ENCODE measurements at places on chromosomes 5 and 9.
A peak's percentile ranks its signal among the peaks of the same experiment; 100 is the strongest.

GRCh38 chr5:7492371-7492770 lies 96.4 kb downstream of the ADCY2 start:
- DNase-seq, result no peak

DNA sequence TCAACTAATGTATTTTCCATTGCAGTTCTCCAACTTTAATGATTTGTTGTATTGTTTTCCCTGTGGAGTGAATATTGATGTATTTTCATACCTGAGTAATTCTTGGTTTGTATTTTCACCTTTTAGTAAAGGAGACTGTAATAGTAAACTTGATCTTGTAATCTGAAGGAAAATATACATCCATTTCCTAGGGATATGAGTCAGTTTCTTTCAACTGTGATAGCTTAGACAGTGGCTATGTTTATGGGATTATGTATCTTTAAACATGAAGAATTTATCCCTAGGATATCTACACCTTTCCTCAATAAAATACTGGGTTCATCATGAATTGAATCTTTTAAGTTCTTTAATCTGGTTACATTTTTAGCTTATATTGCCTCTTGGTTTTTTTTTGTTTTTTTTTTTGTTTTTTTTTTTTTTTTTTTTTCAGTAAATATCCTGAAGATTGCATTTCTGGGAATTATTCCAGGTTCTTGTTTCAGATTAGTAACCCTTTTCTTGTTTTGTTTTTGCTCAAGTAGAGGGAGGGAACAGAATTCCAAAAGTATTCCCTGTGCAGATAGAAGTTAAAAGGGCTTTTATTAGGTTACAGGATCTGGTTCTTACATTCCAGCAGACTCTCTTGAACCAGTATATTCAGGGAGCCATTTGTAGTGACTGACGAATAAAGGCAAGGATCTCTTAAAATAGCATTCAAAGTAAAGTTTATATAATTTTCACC lies 7.1 kb downstream of the WDR36 start:
- no peak for DNase-seq

DNA sequence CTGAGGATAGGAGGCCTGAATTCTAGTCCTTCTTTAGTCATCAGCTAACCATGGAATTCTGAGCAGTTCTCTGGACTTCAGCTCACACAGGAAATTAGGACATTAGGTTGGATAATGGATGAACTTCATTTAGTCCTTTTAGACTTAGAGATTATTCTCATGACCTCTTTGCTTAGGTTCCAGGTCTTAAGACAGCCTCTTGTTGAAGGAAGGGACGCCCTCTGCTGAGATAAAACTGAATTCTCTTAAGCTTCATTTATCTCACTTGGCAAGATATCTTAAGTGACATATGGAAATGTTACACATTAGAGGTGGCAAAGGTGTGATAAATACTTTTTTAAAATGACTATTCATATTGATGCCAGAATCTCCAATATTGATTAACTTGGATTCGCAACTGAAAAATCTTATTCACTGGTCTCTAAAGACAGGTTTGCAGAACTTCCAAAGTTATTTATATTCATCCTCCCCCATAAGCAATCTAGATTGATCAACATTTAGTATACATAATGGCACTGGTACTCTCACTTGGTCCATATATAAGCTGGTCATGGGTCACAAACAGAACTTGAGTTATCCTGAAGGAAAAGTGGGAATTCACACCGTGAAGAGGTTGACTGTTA lies 16.9 kb upstream of the ZNF366 start:
- DNase-seq, result no peak

DNA sequence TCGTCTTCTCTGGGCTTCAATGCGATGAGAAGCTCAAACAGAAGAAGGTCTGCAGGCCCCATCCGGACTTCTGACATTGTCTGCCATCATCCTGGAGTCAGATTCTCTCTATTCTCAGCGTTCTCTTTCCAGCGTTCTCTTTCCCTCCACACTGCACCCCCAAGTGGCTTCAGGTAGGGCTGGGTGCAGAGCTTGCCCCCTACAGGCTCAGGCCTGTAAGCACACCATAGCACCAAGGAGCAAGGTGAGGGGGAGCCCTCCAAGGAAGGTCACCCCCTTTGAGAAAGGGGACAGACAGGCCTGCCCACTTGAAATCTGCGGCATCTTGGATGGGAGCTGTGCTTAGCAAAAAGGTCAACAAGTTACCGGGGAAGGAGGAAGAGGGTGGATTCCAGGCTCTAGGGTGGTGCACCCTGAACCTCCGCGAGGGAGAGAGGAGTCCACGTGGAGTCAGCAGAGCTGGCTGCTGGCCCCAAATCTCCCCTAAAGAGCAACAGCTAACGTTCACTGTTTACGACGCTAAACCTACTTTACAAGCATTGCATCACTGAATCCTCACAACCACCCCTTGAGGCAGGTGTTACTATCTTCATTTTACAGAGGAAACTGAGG lies 27.5 kb downstream of the GPX3 start:
- DNase-seq, result no peak

DNA sequence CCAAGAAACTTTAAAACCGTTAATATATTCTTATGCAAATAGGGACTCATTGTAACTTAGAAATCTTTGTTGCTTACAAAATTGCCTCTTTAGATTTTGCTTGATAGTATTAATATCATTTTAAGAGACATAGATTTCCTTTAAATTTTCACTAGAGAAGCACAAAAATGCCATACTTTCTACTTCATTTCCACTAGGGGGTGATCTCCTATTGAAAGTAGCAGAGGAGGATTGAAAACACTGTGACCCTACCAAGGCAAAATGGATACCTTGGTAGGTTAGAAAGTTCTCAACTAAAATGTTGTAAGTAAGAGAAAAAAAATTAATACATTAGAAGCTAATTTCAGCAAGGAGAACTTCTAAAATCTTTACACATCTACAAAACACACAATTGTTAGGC lies 204.9 kb downstream of the CHSY3 start:
- no peak for DNase-seq

GRCh38 chr9:115884846-115885245 lies 268.7 kb upstream of the PAPPA start:
- DNase-seq, result no peak

- DNase-seq, result no peak
These were observed 140.9 kb downstream of the PAX5 start for GRCh38 chr9:36893184-36893583.

DNA sequence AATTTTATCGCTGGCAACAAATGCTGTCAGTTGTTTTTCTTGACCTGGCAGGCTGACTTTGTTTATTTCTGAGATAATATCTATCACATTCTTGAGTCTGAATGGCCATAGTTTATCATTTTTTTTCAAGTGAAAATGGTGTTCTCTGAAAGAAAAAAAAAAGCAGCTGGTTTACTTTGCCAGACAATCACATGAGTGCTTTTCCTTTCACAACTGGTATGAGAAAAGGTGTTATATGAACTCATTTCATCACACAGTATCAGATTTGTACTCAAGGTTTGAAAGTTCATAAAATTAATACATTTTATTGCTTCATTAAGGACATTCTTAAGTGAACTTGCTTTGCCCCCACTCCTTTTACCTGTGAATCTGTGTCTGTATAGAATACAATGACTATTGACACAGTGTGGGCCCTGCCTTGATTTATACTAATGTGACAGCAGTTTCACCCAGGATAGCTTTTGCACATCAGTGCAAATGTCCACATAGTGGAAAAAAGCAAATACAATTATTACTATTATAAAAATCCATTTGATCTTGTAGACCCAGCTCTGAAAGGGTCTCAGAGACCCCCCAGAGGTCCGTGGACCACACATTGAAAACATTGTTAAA lies 33.1 kb upstream of the PRLR start:
- DNase-seq, result no peak

GRCh38 chr5:107917983-107918382 lies 247.2 kb upstream of the EFNA5 start:
- DNase-seq, result no peak

GRCh38 chr5:136712628-136713027 lies 347.3 kb upstream of the TRPC7 start:
- DNase-seq, result no peak

GRCh38 chr9:98974554-98974953 lies 30.8 kb downstream of the COL15A1 start:
- DNase-seq, result no peak

DNA sequence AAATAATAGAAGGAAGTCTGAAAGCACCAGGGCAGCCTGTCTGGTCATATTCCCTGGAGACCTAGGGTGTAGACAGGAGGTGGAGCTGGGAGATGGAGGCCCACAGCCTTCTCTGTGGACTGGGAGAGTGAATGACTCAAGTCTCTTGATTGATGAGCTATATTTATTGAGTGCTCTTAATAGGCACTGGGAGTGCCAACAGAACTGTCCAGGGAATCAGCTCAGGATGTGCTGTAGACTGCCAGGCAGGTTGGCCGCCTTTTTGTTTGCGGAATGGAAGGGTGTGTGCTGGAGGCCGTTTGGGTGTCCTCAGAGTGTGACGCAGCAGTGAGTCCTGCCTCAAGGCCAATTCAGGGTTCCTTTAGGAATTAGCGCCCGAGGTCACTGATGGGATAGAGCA lies 33.4 kb upstream of the POMT1 start:
- no peak for DNase-seq

DNA sequence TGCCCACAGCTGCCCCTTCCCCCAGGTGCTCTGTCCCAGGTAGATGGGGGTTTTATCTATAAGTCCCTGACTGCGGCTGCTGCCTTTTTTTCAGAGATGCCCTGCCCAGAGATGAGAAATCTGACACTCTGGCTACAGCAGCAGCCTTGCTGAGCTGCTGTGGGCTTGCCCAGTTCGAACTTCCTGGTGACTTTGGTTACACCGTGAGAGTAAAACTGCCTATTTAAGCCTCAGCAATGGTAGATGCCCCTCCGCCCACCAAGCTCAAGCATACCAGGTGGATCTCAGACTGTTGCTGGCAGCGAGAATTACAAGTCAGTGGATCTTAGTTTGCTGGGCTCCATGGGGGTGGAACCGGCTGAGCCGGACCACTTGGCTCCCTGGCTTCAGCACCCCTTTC lies 56.8 kb downstream of the MINAR2 start:
- no peak for DNase-seq

DNA sequence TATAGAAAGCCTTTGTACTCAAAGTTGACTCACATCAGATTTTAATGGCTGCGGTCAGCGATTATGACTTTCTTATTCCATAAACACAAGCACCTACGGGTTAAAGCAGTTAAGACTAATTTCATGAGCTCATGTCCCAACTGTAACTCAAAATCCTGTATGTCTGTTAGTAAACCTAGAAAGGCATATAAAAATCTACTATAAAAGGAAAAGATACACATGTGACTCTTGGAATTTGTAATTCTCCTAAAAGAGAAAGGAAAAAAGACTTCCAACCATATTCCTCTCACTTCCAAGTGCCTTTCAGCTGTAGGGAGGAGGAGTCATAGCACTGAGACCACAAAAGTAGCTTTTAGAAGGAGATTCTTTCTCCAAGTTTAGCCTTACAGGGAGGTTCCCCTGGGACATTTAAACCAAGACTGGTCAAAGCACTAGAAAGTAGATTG lies 129.1 kb downstream of the EBF1 start:
- no peak for DNase-seq

GRCh38 chr5:394671-395155 lies 48.3 kb upstream of the EXOC3 start:
- no peak for DNase-seq

- peak; percentile 86 for DNase-seq
These were observed 684 bp upstream of the MED7 start for GRCh38 chr5:157143127-157143971.

DNA sequence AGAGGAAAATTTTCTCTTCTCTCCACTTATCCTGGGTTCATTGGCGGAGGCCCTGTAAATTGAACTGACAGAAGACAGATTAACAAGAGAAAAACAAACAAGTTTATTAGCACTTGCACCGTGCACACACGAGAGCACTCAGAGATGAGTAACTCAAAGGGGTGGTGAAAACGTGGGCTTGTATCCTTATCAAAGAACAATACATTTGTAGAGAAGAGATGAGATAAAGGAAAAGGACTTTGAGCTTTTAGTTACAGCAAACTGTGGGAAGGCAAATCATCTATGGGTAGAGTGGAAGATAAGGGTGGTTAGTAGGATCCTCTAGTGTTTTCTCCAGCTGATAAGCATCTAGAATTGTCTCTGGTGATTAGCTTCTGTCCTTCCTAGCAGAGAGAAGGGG lies 44.4 kb upstream of the ROR2 start:
- peak; percentile 2 for DNase-seq

- no peak for DNase-seq
These were observed 345.6 kb downstream of the PLK2 start for GRCh38 chr5:58114324-58114723.

DNA sequence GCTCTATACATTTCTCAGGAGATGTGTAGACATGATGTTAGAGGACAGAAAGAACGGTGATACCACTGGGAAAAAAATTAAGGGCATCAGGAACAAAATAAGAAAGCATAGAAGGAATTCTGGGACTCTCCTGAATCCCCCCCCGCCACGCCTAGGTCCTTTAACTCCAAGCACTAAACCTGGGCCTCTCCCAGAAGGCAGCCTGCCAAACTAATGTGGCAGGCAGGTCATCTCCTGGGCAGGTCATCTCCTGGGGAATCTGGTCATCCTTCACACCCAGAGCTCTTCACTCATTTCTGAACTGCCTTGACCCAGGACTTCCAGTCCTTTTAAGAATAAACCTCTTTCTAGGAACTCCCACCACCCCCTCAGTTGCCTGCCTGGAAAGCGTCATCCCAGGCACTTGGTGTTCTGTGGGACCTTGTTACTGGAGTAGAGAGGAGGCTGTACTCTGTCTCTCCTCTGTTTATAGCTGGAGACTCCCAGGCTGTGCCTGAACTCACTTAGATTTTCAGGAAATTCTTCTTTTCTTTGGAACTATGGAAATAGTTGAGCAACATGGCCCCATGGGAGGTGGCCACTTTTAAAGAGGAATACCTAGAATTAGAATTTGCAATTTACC lies 24.1 kb downstream of the PSAT1 start:
- no peak for DNase-seq

DNA sequence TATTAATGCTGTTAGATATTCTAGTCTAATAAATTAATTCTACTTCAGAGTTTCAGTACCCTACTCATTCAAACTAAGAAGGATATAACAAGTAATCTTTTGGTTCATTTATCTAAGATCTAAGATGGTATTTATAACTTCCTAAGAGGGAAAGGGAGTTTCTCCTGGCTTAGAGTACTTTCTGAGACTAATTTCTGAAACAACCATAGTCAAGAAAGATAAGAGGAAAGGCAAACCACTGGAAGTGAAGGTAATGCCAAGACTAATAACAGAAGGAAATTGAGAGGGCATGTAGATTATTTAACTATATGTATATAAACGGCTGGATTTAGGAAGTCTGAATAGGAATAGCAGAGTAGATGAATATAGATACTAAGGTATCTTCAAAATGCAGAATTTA lies 112.4 kb upstream of the ACOT12 start:
- DNase-seq, result no peak

DNA sequence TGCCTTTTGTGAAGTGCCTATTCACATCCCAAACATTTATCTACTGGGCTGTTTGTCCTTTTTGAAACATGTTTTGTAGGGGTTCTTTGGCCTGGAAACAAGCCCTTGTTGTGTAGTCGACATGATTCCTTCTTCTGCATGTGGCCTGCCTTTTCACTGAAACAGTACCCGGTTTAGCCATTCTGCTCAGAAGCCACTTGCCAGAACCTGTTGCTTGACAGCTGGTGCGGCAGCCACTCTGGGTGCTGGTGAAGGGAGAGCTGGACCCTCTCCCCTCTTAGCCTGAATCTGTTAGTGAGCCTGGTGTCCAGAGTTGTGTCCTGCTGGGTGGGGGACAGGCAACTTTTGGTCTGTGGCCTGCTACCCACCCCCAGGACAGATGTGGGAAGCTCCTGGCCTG lies 128.8 kb upstream of the CACNA1B start:
- no peak for DNase-seq

- DNase-seq, result no peak
These were observed 11.4 kb upstream of the IFNA14 start for GRCh38 chr9:21251190-21251589.

Data from NCI-H345 (cell line).